Muscle of back (tissue), 13 donors: ENCODE measurements at places on chromosomes 3 and 15. TPM values are rescaled to one million over a fixed set of nuclear protein-coding genes. Genes with fewer than 3 reads are reported as not detected.

The PCSK6 gene
- polyA plus RNA-seq: 10.1 TPM

The ACAA1 gene
- 30.9 TPM for polyA plus RNA-seq

The IGSF11 gene
- polyA plus RNA-seq: 5.0 TPM

The ZPLD1 gene
- polyA plus RNA-seq: not detected

GRCh38 chr3:114377426-114377825 is 83.6 kb downstream of the TIGIT start:
- DNase-seq: no peak

DNA sequence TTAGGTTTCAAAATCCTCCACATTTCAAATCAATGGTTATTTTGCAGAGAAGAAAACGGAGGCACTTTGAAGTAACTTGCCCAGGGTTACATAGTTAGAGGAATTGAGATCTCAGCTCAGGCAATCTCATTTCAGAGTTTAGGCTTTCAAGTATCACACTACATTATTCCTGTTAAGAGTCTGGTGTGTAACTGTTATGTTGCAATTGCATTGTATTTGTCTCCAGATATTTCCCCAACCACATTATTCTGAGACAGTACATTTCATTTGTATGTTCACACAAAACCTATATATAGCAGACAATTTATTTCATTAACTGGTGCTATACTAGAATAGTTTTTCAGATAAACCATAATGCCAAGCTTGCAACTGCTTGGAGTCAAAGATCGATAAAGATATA is 154.2 kb upstream of the TSPAN3 start:
- no peak for DNase-seq

DNA sequence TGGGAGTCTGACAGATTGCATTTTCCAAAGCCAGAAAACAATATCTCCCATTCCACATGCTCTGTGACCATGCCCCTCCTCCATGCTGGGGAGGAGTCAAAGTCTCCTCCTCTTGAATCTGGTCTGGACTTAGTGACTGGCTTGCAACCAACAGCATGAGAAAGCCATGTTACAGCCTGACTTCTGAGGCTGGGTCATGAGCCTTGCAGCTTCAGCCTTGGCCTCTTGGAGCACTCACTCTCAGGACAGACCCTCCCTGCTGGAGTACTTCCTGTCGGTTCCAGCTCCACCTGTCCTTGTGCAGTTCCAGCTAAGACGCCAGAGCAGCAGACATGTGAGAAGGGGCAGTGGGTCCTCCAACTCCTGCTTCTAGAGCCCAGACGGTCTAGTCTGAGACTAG is 49.7 kb upstream of the RBSN start:
- peak; percentile 11 for DNase-seq

- no peak for DNase-seq
Observed at GRCh38 chr3:135801018-135801417, 164.5 kb upstream of the PPP2R3A start.

DNA sequence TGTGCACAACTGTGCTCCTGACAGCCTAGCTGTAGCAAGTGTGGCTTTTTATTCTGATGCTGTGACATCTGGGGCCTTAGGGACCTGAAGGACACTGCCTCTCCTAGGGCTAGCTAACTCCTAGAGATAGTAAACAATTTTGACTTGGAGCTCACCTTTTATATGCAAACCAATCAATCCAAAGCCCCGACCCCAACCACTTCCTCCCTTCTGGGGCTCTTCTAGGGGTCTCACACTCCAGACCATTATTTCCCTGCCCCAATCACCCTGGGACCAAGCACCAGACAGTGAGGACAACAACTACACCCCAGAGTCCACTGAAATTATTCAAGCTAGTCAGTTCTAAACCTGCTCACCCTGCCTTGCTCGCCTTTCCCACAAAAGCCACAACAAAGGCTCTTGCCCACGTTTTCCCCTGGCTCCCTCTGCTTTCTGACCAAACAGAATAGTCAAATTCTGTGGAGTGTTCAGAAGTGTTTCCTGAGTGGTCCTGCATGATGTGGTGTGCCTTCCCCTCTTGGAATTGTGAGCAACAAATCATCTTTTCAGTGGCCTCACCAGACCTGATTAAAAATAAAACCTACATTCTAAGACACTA is 84.2 kb upstream of the WNT5A start:
- no peak for DNase-seq

DNA sequence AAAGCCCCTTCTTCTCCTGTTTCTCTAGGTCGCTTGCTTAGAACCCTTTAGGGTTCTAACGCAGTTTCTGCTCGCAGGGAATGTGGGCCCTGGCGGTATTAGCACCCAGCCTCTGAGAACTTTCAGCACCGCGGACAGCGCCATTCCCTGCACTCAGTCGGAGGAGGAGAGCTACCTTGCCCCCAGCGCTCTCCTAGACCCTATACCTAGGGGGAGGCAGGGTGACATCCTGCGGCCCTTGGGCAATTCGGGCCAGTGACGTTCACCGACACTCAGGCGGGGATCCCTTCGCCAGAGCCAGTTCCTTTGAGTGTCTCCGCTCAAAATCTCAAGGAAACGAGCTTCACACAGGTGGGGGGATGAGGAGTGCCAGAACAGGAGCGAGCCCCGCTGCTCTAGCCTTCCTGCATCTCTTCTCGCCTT is 1.3 kb downstream of the SLC7A14 start:
- peak; percentile 68 for DNase-seq

DNA sequence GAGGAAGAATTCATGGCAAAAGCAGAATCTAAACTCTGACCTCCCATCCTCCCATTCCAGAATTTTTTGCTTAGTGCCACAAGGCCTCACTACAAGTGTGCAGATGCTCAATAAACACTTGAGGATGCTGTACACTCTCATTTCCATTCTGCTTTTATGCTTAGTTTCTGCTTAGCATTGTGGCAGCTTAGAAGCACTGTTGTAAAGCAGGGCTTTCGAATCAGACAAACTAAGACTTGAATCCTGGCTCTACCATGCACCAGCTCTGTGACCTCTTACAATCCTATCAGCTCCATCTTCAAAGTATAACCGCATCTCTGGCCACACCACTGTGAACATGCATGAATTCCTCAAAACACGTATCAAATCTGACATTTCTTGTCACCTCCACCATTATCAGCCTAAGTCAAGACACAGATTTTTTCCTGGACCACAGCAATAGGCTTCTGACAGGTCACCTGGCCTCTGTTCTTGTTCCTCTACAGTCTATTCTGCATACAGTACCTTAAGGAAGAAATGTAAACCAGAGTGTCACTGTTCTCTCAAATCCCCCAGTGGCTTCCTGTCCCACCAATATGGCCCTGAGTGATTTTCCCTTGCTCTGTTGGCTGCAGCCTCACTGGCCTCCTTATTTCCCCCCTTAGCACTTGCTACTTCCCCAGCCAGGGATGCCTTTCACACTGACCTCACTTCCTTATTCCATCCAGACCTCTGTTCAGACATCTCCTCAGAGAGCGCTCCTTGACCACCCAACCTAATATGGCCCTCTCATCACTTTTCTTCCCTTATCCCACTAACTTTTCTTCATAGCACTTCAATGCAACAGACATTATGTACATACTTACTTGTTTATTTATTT is 8.1 kb upstream of the PHC3 start:
- DNase-seq: no peak
